ENCODE measurements at places on chromosomes 7 and 10.

- no peak for DNase-seq
Measured at GRCh38 chr7:2717293-2718261, 29.6 kb downstream of the AMZ1 start.

DNA sequence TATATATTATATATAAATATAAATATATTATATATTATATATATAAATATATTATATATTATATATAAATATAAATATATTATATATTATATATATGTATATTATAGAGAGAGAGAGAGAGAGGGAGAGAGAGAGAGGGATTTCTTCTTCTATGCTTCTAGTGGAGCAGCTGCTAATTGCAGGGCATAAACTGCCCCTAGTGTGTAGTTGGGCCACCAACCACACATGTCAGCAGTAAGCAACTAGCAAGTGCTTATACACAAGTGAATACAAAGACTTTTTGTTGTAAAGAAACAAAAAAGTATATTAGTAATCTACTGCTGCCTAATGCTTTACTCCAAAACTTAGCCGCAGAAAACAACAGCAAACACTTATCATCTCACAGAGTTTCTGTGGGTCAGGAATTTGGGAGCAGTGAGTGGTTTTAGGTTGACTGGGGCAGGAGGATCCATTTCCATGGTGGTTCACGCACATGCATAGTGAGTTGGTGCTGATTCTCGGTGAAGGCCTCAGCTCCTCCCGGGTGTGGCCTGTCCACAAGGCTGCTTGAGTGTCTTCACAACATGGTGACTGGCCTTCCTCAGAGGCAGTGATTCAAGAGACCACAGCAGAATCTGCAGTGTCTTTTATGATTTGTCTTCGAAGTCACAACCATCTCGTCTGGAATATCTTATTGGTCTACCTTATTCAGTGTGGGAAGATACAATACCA lies 25.5 kb upstream of the BAG3 start:
- no peak for DNase-seq

DNA sequence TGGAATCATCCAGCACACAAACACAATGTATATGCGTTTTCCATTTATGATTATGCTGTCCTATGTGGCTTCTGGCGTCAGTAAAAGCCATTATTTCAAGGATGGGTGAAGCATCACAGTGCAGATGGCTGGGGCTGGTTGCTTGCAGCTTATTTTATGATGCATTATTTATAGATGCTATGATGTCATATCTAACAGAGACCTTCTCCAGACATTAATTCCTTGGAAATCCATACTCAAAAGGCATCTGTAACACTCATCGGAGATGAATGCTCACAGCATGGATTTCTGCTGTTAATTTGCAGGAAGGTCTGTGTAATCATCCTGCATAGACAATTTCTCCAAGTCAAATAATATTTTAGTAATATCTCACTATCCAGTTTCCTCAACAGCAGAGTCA lies 7.2 kb downstream of the RGS10 start:
- DNase-seq, result no peak

GRCh38 chr7:29167721-29168120 lies 21.4 kb upstream of the CPVL start:
- DNase-seq, result no peak

DNA sequence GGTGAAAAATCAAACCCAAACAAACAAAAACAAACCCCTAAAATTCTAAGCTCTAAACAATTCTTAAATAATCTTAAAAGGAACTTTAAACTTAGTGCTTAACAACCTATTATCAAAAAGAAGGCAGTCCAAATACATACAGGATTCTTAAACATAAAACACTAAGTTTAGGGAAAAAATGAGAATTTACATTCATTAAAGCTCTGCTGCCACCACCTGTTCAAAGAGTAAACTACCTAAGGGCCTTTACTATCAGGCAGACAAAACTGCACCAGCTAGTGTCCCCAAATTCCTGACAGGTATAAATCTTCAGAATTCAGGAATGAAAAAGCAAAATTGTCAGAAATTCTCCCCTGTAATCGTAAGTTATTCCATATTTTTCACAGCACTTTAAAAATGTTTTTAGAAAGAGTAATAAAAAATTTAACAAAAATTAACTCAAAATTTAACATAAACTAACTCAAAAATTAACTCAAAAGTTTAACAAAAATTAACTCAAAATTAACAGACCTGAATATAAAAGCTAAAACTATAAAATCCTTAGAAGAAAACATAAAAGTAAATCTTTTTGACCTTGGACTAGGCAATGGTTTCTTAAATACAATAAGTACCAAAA lies 55.1 kb downstream of the PDZD8 start:
- no peak for DNase-seq

GRCh38 chr10:15723803-15724202 lies 4.1 kb upstream of the ITGA8 start:
- no peak for DNase-seq

- DNase-seq, result no peak
Measured at GRCh38 chr10:127299956-127300689, 103.7 kb upstream of the INSYN2A start.

DNA sequence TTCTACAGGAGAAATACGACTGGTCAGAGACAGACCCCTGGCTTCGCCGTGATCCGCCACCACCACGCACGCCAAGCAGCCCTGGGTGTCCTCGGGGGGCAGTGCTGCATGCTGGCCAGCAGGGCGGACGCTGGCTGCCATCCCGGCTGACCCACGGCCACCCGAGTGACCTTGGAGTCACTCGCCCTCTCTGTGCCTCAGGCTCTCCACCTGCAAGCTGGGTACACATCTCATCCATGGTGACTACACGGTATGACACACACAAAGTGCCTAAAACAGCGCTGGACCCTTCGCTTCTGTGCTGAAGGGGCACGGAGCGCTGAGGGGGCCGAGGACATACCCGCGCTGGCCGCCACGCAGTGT lies 62.0 kb upstream of the RNF32 start:
- no peak for DNase-seq

GRCh38 chr7:27163288-27164044 lies 1.9 kb downstream of the HOXA9 start:
- DNase-seq, result no peak

DNA sequence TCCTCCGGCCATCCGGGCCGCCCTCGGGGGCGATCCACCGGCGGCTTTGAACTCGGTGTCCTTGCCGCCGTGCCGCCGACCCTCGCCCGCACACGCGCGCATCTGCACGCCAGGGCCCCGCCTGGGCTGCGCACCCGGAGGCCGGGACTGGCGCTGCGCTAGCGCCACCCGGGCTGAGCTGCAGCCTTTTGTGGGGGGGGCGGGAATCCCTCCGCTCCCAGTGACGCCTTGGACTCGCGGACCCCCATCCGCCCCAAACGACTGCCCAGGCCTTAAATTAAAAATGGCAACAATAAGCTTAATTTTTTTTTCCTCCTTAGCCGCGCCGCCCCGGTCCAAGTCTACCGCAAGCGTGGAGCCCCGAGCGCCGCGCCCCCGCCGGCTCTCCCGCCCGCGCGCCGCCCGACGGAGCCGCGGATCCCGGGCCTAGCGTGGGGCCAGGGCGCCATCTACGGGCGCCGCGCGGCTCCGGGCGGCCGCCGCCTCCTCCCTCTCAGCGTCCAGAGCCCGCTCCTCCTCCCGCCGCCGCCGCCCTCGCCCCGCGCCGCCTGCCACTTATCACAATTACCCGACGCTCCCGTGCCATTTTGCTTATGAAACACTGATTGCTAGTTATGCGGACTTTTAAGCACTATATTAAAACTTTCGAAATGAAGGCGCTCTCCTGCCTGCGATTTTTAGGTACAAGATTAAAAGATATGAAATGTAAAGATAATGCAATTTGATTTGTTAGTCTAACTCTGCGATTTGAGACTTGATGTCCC lies 7.5 kb upstream of the EBF3 start:
- no peak for DNase-seq

DNA sequence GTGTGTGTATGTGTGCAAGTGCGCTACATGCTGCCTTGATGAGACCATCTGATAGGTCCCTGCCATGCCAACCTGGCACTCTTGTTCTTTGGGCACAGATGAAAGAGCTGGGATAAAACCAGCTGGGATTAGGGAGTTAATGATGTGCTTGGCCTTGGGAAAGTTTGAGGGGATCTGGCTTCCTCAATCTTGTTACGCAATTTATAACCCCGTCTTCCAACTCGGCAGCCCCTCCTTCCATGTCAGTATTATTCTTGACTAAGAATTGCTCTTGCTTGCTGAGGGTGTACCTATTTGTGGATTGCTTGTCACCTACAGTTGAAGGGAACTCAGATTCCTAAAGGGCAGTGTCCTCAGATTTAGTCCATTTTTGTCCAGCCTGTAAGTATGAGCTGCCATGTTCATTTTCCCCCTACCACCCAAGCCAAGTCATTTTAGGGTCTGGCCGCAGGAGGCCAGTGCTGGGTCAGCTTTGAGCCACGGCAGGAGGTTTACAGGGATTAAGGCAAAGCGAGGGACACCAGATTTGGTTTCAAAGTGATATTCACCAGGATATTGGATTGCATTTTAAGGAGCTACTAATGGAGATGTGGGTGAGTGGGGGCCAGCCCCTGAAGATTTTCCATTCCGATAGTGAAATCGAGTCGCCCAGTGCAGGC lies 34.1 kb upstream of the KCNMA1 start:
- no peak for DNase-seq

- DNase-seq, result no peak
Measured at GRCh38 chr10:82212753-82213152, 337.8 kb downstream of the NRG3 start.

DNA sequence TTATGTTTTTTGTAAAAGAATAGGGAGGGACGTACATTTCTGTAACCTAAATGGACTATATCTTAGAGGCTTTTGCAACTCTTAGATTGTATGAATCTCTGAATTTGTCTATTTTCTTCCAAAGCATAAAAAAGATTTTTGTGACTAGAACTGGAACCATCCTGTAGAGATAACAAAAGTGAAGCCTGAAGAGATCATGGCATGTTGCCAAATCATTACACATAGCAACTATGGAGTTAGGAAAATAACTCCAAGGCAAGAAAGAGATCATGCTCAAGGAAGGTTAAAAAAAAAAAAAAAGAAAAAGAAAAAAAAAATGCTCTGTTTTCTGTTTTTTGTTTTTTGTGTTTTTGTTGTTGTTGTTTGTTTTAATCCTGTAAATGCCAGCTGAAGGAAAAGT lies 567.7 kb upstream of the ZWINT start:
- no peak for DNase-seq

- DNase-seq, result no peak
Measured at GRCh38 chr7:139403601-139404000, 43.9 kb downstream of the LUC7L2 start.

DNA sequence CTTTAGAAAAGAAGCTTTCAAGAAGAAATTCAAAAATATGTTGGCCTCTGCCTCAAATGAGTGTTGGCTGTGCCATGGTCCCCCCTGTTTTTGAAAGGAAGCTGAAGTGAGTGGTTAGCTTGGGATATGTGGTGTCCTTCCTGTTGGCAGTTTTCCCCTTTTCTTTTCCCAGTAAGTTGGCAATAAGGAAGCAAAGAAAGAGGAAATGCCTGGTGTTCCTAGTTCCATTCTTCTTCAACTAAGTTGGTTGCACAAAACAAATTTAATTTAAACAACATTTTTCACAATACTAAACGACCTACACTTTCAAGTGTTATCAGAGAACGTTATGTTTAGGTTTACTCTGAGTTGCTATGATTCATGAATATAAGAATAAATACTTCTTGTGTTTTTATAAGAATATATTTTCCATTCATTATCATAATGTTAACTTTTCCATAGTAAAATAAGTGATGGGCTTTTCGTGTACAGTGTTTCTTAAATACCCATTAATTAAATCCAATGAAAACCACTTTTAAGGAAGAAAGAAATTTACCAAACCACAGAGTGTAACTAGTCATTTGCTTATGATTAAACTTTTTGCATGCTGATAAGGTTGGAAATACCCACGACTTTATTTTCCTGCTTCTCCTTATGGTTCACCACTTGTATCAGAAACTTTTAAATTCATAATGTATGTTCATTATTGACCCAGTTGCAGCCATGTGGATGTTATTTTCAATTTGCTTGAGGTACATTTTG lies 7.7 kb downstream of the HDAC9 start:
- no peak for DNase-seq

- no peak for DNase-seq
Measured at GRCh38 chr7:15848901-15849300, 162.4 kb upstream of the MEOX2 start.

GRCh38 chr7:97006055-97006815 lies 882 bp downstream of the DLX6 start:
- no peak for DNase-seq

- no peak for DNase-seq
Measured at GRCh38 chr10:95693071-95693667, 558 bp downstream of the TCTN3 start.

- peak; percentile 0 for DNase-seq
Measured at GRCh38 chr10:94035982-94036765, 42.4 kb downstream of the PLCE1 start.

DNA sequence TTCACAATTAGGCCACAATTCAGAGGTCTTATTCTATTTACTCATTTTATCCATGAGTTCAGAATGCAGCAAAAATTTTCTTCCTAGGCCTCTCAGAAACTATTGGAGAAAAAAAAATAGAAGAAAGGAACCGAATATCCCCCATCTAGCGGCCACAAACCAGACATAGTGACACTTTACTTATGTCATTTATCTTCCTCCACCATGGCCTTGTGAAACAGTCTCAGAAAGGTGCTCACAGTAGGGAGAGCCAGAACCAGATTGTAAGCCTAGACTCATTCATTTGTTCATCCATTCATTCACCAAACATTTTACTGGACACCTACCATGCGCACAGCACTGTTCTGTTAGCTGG lies 16.0 kb downstream of the CREB3L2 start:
- no peak for DNase-seq

- no peak for DNase-seq
Measured at GRCh38 chr10:89051593-89051992, 61.0 kb downstream of the FAS start.

DNA sequence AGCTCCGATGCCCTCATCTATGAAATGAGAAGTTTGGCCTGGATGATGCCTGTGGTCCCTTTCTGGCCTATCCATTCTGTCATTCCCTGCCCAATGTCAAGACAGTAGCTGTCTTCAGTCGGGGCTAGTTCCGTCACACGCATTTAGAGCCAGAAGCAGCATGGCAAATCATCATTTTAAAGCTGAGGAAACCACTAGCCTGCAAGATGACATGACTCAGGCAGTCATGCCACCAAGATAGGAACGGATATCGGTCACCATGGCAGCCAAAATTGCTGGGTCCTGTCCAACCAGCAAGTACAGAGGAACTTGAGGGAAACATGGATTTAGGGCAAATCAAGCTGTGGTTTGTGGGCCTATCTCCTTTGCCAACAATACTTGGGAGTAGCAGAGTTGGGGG lies 64.5 kb upstream of the MRLN start:
- no peak for DNase-seq

DNA sequence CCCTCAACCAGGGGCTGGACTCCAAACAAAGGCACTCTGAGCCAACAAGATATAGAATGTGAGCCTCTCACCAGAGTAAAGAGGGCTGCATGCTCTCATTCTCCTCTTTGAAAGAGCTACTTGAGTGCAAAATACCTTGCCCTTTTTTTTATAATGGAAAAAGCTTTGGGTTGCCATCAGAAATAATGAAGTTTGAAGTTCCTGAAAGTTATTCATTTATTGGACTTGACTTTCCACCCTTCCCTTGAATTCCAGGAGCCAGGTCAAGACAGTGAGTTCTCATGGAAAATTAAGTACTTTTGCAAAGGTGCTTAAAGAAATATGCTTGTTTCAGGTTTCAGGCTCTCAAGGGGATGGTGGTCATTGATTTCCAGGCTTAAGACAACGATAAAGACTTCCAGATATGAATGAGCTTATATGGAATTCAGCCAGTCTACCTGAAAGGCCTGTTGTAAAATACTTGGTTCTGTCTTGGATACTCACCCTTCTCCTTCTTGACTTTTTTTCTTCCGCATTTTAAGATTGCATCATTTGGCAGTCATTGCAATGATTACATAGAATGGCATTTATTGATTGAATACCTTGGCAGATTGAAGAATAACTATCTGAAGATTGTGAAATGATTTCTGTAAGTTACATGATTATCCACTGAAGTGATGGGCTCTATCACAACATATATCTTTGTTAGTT lies 696.4 kb downstream of the INHBA start:
- DNase-seq, result no peak
